ENCODE measurements at places on chromosomes 6 and 20. TPM values are rescaled to one million over a fixed set of nuclear protein-coding genes. Genes with fewer than 3 reads are reported as not detected.

TINAG gene
- not detected for total RNA-seq

PHF20 gene
- total RNA-seq, result 27.6 TPM

BPI gene
- not detected for total RNA-seq

NHLRC1 gene
- total RNA-seq, result 2.1 TPM

FABP7 gene
- not detected for total RNA-seq

SPAG4 gene
- total RNA-seq, result 6.8 TPM

TRIM10 gene
- total RNA-seq, result not detected

PPP1R16B gene
- total RNA-seq, result not detected

NFS1 gene
- total RNA-seq, result 27.9 TPM

OXT gene
- not detected for total RNA-seq

RAET1G gene
- 1.8 TPM for total RNA-seq

TMEM217 gene
- not detected for total RNA-seq

SLC16A10 gene
- under 0.01 TPM for total RNA-seq

UBE2J1 gene
- total RNA-seq, result 26.5 TPM

DNAH8 gene
- not detected for total RNA-seq

ECT2L gene
- not detected for total RNA-seq

OPRL1 gene
- total RNA-seq, result 0.67 TPM

TNFRSF6B gene
- total RNA-seq, result 246 TPM

All from bronchus fibroblast of lung (primary cell).